ENCODE measurements at places on chromosomes 12 and 14.
A peak's percentile ranks its signal among the peaks of the same experiment; 100 is the strongest.

DNA sequence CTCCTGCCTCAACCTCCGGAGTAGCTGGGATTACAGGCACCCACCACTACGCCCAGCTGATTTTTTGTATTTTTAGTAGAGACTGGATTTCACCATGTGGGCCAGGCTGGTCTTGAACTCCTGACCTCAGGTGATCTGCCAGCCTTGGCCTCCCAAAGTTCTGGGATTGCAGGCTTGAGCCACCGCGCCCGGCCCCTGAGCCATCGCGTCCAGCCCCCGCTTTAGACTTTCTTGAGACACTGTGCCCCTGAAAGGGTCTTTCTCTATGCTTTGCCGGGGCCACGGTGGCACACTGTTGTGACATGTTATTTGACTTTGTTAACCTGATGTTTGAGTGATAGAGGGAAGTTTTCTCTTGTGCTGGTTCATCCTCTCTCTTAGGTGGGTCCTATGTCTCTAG is 186.4 kb downstream of the BTG1 start:
- no peak overlapping the region for H3K4me3 ChIP-seq
- H3K27ac ChIP-seq, result no peak overlapping the region
- H3K27me3 ChIP-seq, result no peaks in the 10 kb centered on the region

- no peaks in the 10 kb centered on the region for H3K27me3 ChIP-seq
- H3K36me3 ChIP-seq, result no peaks in the 10 kb centered on the region
- no peak overlapping the region for H3K27ac ChIP-seq
These were observed 831.1 kb downstream of the LRFN5 start for GRCh38 chr14:42437809-42438208.

- H3K27me3 ChIP-seq, result no peaks in the 10 kb centered on the region
- H3K36me3 ChIP-seq, result peaks cover 100% of the 10 kb centered on the region
- H3K4me3 ChIP-seq, result no peak overlapping the region
- DNase-seq, result no peak
These were observed 10.1 kb downstream of the DIABLO start for GRCh38 chr12:122215771-122216170.

GRCh38 chr12:70049596-70050360 is 193.5 kb upstream of the CNOT2 start:
- H3K27ac ChIP-seq, result peak overlapping the region; percentile 14
- no peaks in the 10 kb centered on the region for H3K36me3 ChIP-seq
- H3K27me3 ChIP-seq, result no peaks in the 10 kb centered on the region
- no peak overlapping the region for H3K4me3 ChIP-seq
- no peaks in the 10 kb centered on the region for H3K4me1 ChIP-seq

DNA sequence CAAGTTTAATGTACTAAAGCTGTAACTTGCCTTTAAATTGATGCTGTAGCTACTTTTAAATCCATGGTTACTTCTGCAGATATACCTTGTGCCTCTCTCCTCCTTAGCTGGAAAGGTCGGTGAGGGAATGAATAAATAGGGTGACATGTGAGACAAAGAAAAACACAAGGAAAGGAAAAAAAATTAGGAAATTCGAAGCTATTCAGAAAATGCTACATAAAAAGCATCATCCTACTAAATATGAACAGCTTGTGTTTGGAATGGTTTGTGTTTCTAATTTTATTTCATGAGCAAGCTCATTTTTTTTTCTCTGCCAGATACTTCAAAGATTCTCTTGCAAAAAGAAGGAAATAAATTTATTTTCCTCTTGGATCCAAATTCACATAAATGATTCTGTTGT is 186.3 kb upstream of the NUDT4 start:
- no peaks in the 10 kb centered on the region for H3K36me3 ChIP-seq
- peak overlapping the region; percentile 52 for H3K27ac ChIP-seq
- H3K27me3 ChIP-seq, result no peaks in the 10 kb centered on the region
- H3K4me1 ChIP-seq, result no peaks in the 10 kb centered on the region
- H3K4me3 ChIP-seq, result no peak overlapping the region
- no peak for DNase-seq
